ENCODE measurements at places on chromosomes 11 and 22.

DNA sequence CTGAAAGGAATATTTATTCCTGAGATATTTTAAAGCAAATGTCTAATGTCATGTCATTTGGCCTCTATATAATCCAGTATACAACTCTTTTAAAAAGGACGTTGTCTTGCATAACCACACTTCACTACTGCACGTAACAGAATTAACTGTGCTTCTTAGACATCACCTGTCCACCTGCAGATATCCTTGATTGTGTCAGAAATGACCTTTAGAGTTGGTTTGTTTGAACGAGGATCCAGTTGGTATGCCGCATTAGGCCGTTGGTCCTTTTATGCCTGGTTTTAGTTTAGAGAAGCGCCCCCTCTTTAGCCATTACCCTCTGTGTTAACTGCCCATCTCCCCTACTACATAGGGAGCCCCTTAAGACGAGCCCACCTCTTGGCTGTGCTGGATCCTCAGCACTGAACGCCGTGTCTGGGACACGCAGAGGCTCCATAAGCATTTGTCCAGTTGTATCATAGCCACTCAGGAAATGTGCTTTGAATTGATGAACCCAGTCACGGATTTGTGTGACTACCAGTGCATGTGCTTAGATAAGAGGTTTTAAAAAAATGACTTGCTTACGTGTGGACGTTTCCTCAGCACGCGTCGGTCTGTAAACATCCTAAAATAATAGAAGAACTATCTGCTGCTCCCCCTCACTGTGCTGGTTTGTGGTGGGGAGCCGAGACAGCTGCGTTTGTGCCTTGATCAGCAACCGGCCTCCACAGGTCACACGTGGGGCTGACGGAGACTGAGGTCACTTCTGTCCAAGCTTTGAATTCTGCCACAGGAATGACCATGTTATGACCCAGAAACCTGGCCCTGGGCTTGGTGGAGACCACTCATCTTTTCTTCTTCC, 4.0 kb downstream of the MICAL2 start:
- DNase-seq: no peak

GRCh38 chr11:133390803-133391202, 141.5 kb downstream of the OPCML start:
- no peak for DNase-seq

- no peak for DNase-seq
Measured at GRCh38 chr22:28894807-28895206, 11.4 kb downstream of the ZNRF3 start.

DNA sequence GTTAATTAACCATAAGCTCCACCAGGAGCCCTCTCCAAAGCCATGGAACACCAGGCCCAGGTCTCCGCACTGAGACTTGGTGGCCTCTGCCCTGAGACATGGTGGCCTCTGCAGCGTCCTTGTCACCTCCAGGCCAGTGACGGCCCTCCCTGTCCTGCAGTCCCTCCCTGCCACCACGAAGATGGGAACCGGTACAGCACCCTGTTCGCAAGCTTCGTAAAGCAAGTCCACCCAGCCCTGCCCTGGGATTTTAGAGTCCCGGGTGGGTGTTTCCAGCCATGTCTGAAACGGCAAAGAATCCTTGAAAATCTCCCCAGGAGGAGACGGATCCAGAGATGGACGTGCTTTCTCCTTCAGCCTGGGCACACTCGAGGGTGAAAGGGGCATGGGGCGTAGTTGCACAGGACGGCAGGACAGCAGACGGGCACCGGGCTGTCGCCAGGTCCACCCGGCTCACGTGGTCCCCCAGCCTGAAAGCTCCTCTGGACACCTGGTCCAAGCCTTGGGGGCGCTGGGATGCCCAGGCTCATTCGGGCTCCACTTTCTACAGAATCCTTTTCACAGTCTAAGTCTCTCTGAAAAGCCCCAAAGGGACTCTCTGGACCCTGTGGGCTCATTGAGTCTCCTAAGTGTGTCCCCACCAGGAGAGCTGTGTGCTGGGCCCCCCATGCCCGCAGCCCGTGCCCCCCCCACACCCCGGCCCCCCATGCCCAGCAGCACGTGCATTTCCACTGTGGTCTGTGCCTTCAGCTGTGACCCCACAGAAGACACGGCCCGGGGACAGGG, 456.2 kb downstream of the BRD1 start:
- DNase-seq: no peak

GRCh38 chr11:59427068-59427382, 812 bp upstream of the OR5A2 start:
- peak; percentile 11 for DNase-seq

GRCh38 chr11:30150425-30150824, 80.4 kb upstream of the FSHB start:
- DNase-seq: peak; percentile 4

DNA sequence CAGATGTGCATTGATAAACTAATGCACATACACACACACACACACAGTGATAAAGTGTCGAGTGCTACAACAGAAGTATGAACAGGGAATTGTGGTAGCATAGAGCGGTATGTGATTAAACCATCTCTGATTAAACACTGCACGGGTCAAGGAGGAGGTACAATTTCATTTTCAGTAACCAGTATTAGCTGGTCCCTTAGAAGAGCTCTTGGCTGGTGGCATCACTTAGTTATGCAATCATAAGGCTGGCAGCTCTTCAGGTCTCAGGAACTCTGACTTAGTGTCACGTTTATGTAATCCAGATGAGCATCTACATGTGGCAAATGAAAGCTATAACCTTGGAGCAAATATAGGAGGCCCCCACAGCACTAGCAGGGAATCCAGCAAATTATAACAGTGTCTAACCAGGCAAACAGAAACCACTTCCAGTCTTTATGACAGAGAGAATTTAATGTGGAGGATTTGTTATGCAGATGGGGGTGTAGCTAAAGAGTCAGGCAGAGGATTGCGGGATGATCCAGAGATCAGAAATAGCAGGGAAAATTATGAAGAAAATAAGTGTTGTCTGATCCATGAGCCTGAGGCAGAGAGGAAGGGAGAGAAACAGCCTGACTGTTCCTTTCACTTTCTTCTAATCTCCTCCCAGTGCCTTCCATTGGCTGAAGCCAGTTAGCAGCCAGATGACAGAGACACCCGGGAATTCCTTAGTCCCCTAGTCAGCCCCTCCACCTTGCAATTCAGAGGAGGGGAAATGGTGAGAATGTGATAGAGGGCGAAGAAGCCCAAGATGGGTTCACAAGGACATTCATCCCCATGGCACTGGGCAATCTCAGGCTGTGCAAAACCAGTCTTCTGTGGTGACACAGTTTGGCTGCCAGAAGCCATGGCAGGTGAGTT, 533.1 kb upstream of the TENM4 start:
- no peak for DNase-seq

DNA sequence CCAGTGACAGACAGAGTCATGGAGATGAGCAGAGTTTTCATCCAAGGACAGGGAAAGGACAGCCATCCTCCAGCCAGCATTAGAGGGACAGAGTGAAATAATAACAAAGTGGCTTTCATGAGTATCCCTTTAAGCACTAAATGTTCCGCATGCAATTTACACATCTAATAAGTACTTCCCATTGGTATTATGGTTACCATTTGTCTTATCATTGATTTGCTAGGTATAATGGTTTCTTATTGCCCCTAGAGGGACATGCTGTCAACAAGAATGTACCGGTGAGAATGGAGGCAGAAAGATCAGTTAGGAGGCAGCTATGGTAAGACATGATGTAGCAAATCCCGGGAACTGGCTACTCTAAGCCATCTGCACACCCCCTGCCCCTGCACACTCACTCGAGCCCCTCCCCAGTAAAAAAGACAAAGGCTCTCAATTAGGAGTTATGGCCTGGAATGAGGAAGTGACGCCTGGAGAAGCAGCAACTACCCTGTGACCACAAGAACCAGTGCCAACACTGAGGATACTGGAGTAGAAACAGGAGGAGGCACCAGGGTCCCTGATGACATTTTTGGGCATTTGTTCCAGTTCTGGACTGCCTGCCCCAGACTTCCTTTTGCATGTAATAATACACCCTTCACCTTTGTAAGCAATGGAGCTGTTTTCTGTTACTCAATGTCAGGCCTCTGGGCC, 30.2 kb upstream of the HMGXB4 start:
- no peak for DNase-seq

DNA sequence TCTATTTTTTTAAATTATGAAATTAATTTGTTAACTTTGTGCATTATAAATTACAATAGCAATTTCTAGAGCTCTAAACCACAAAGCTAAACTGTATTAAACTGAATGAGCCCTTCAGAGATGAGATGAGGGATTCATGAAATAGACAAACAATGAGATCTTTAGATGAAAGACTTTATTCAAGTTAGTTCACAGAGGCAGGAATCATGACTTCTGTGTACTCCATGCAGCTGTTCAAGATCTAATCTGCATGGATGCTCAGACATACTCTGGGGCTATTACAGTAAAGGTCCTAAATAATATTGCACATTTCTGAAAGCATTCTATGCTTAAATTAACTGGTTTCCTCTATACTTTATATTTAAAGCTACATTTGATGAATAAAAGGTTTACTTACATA, 122.7 kb downstream of the FCHSD2 start:
- no peak for DNase-seq

DNA sequence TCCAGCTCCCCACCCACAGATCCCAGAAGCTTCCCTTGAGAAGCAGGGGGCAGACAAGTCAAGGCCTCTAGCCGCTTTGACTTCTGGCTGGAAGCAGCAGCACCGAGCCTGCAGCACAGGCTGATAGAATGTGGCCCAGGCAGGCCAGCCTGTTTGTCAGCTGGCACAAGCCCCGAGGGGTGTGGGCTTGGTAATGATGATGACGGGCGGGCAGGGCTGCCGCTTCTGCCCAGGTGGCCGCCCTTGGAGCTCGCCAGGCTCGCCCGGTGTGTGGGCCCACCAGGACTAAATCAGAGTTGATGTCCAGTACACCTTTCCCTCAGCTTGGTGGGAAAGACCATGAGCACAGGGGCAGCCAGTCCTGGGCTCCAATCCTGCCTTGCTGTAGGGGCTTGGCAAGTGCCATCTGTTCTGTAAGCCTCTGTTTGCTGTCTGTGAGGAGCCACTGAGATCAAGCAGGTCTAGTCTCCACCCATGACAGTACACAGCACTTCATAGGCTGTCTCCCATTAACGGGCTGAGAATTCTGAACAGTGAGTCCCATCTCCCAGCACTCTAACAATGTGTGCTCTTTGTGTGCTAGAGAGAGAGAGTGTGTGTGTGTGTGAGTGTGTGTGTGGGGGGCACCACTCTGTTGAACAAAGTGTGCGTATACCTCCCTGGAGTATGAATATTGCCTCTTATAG, 26.8 kb downstream of the MICAL2 start:
- DNase-seq: no peak

- DNase-seq: no peak
Measured at GRCh38 chr11:128372977-128373376, 214.4 kb downstream of the ETS1 start.

DNA sequence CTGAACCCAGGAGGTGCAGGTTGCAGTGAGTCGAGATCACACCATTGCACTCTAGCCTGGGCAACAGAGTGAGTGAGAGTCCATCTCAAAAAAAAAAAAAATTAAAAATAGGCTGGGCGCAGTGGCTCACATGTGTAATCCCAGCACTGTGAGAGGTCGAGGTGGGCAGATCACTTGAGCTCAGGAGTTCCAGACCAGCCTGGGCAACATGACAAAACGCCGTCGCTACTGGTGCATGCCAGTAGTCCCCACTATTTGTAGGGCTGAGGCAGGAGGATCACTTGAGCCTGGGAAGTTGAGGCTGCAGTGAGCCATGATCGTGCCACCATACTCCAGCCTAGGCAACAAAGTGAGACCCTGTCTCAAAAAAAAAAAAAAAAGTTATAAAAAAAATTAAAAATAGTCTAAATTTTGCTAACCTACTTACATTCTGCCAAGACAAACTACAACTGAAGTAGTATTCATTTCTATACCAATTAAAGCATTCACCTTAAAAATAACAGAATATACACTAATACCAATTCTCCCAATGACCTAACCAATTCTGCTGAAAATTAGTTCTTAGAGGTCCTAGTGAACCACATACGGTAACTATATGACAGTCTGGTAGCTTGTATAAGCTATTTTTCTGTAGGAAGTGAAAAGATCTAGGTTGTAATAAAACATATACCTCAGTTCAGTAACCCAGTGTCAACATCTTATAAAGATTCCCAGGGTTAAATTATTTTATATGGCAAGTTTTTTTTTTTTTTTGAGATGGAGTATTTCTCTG, 7.1 kb downstream of the DDX6 start:
- DNase-seq: no peak

- DNase-seq: no peak
Measured at GRCh38 chr22:50303848-50304527, 3.5 kb downstream of the PLXNB2 start.

DNA sequence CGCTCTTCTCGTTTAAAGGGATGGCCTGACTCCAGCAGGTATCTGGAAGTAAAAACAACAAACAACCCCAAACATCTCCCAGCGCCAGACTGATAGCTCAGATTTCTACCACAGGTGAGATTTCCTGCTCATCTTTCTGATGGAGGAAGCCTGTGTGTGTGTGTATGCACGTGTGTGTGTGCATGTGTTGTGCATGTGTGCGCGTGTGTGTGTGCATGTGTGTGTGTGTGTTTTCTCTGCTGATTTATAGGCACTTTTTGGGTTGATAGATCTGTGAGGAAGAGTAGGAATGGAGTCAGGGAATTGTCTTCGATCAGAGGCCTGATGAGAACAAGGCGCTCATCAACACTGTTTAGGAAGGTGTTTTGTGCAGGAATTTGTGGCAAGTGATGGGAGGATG, 103.0 kb downstream of the PKNOX2 start:
- no peak for DNase-seq

DNA sequence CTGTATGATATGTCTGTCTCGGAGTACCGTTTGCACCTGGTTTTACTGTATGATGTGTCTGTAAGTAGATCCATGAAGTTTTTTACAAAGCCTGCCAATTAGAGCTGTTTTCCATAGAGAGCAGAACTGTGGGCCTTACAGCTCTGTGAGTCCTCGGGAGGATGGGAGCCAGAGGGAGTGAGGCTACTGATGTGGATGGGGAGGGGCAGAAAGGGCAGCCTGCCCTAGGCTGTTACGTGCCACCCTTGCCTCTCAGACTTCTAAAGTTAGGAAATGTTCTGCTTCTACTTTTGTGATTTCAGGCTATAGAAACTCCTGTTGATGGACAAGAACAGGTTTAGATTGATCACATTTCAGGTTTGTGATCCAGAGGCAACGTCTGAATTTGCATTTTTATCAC, 105.2 kb downstream of the PPP6R3 start:
- no peak for DNase-seq

DNA sequence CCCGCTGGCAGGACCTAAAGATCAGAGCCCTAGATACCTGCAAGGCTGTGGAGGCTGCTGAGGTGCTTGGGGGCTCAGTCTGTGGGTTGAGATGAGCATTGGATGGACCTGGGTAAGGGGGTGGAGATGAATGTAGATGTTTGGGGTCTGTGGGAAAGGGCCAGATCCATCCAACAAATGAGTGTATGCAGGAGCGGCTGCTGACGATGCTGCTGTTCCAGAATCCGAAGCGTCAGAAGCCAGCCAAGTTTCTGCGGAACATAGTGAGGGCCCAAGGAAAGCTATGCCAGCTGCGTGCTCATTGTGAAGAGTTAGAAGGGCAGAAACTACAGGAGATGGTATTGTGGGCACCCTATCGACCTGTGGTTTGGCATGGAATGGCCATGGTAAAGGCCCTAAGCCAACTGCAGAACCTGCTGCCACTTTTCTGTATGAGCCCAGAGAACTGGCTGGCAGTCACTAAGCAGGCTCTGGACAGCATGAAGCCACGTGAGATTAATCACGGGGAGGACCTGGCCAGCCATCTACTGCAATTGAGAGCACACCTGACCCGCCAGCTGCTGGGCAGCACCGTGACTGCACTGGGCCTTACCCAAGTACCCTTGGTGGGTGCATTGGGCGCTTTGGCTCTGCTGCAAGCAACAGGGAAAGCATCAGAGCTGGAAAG, 36.6 kb downstream of the RRP8 start:
- no peak for DNase-seq

All from RWPE1 (cell line).